ENCODE measurements at places on chromosomes 2 and 18. TPM values are rescaled to one million over a fixed set of nuclear protein-coding genes. Genes with fewer than 3 reads are reported as not detected.
A peak's percentile ranks its signal among the peaks of the same experiment; 100 is the strongest.

- peak; percentile 76 for DNase-seq
Observed at GRCh38 chr18:59748628-59749360, 51.6 kb upstream of the CCBE1 start.

GRCh38 chr2:86142436-86143257 is 36.6 kb downstream of the PTCD3 start:
- DNase-seq: no peak

GRCh38 chr18:35938562-35938961 is 33.9 kb upstream of the RMP24 start:
- no peak for DNase-seq

The SETBP1 gene
- 12.6 TPM for total RNA-seq

DNA sequence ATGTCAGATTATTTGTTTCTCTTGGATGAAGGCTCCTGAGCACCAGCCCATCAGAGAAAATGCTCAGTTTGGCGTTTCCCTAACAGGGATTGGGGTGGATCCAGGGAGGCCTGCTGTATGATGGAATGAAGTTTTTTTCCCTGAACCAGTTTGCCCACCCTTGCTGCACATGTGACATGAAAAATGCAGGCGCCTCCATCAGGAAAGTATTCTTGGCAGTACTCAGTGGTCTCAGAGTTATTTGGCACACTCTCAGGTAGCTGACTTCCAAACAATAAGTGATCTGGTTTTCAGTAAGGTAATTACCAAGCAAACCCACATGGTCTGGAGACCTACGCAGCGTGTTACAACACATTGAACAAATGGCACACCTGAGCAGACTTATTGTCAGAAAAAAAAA is 254.9 kb downstream of the PAX3 start:
- DNase-seq: no peak

- peak; percentile 72 for DNase-seq
Observed at GRCh38 chr2:42089340-42089925, 41.6 kb downstream of the PKDCC start.

All from SJSA1 (cell line).